Uterus (tissue), 4 donors: ENCODE measurements at places on chromosomes 7 and 10.
A peak's percentile ranks its signal among the peaks of the same experiment; 100 is the strongest.

DNA sequence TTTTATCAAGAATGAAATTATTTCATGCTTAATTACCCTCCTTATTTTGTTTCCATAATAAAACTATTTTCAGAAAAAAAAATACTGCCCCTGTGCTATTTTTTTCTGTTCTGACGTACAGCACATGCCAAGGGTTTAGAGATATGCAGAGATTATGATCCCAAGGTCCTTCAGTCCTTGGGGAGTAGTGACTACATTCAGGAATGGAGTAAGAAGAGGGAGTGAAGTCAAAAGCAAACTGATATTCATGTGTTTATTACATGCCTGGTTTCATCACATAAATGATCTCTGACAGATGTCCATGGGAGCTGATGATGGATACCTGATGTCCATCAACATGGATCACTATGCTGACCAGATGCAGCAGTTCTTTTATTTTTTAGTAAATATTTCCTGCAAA is 17.2 kb downstream of the AKAP9 start:
- H3K27me3 ChIP-seq: no peaks in the 10 kb centered on the region
- H3K4me3 ChIP-seq: no peak overlapping the region
- H3K4me1 ChIP-seq: no peaks in the 10 kb centered on the region
- H3K36me3 ChIP-seq: no peaks in the 10 kb centered on the region
- no peak for DNase-seq

GRCh38 chr7:157893535-157894044 is 556.8 kb downstream of the DNAJB6 start:
- no peaks in the 10 kb centered on the region for H3K36me3 ChIP-seq
- no peaks in the 10 kb centered on the region for H3K4me1 ChIP-seq
- no peak overlapping the region for H3K27ac ChIP-seq
- no peak overlapping the region for H3K4me3 ChIP-seq
- H3K27me3 ChIP-seq: no peaks in the 10 kb centered on the region

GRCh38 chr10:83657487-83657886 is 481.8 kb upstream of the GHITM start:
- H3K36me3 ChIP-seq: no peaks in the 10 kb centered on the region
- H3K4me3 ChIP-seq: no peak overlapping the region
- H3K4me1 ChIP-seq: no peaks in the 10 kb centered on the region
- DNase-seq: no peak
- H3K27ac ChIP-seq: no peak overlapping the region
- H3K27me3 ChIP-seq: no peaks in the 10 kb centered on the region

- H3K27me3 ChIP-seq: no peaks in the 10 kb centered on the region
- no peaks in the 10 kb centered on the region for H3K4me1 ChIP-seq
- peak overlapping the region; percentile 9 for H3K27ac ChIP-seq
These were observed 2.7 kb upstream of the FRAT2 start for GRCh38 chr10:97336942-97337831.

- H3K27me3 ChIP-seq: no peaks in the 10 kb centered on the region
- H3K4me1 ChIP-seq: no peaks in the 10 kb centered on the region
- H3K4me3 ChIP-seq: no peak overlapping the region
- no peaks in the 10 kb centered on the region for H3K36me3 ChIP-seq
- DNase-seq: no peak
- H3K27ac ChIP-seq: no peak overlapping the region
These were observed 20.5 kb upstream of the CEP41 start for GRCh38 chr7:130461272-130461671.

DNA sequence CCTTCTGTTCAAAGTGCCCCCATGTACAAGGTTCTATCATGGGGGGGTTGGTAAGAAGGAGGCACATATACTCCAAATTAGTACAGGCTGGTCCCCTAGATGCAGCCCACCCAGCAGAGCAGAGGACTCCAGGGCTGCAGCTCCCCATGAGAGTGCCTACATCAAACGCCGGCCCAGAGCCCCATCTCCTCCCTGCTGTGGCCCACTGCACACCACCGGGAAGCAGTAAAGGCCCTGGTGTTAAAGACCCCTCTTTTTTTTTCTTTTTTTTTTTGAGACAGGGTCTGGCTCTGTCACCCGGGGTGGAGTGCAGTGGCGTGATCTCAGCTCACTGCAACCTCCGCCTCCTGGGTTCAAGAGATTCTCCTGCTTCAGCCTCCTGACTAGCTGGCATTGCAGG is 47.4 kb downstream of the SH3PXD2A start:
- no peaks in the 10 kb centered on the region for H3K36me3 ChIP-seq
- no peaks in the 10 kb centered on the region for H3K4me1 ChIP-seq
- H3K27me3 ChIP-seq: no peaks in the 10 kb centered on the region
- H3K27ac ChIP-seq: no peak overlapping the region

GRCh38 chr10:515674-516073 is 173.8 kb downstream of the DIP2C start:
- no peak for DNase-seq
- H3K4me1 ChIP-seq: peaks cover 5% of the 10 kb centered on the region
- H3K4me3 ChIP-seq: no peak overlapping the region
- H3K27ac ChIP-seq: no peak overlapping the region
- H3K36me3 ChIP-seq: no peaks in the 10 kb centered on the region

DNA sequence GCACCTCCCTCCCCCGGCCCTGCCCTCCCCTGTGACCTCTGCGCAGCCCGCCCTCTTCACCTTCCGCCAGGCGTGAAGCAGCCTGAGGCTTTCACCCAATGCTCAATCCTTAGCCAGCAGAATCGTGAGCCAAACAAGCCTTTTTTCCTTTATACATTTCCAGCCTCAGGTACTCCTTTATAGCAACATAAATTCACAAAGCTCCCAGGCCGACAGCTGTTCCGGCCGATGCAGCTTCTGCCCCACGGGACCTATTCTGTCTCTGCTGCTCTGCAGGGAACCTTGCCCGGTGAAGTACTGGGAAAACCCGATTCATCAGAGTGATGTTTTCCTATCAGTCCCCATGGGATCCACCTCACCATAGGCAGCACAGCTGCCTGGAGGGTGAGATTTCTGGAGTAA is 87.4 kb downstream of the CHST15 start:
- H3K4me3 ChIP-seq: no peak overlapping the region
- H3K36me3 ChIP-seq: no peaks in the 10 kb centered on the region
- no peaks in the 10 kb centered on the region for H3K4me1 ChIP-seq
- DNase-seq: no peak
- no peaks in the 10 kb centered on the region for H3K27me3 ChIP-seq

DNA sequence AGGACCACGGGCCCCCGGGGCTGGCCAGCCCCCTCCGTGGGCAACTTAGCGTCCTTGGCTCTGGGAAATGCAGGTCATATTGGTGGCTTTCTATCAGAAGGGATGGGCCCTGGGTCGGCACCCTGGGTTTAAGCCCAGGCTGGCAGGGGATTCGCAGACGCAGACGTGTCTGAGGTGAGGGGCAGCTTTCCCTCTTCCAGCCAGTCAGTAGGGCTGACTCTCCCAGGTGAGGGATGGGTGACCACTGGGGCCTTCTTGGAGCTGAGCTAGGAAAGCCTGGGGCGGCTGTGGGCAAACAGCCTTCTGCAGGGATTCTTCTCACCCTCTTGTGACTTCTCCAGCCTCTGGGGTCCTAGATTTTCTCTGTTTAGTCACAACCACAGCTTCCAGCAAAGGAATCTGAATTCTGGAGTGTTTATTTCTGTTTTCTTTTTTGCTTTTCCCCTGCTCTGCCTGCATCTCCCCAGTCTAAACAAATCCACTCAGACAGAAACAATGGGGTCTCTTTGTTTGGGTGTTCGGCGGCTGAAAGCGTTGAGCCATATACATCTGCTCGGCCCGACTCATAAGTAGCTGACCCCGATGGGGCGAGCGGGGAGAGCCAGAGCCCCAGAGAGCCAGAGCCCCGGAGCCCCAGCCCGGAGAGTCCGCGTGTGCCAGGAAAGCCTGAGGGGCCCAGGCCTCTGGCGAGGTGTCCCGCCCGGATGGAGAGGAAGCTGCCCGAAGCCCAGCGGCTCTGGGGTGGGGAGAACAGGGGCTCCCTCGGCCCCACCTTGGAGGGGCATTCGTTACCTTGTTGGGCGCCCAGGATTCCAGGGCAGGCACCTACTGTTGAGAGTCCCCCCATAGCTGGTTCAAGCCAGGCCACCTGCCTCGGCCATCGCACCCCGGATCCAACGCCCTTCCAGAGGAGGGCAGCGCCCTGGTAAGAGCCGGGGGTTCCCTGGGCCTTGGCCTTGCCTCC is 2.0 kb downstream of the MNX1 start:
- no peaks in the 10 kb centered on the region for H3K36me3 ChIP-seq
- H3K4me1 ChIP-seq: peaks cover 27% of the 10 kb centered on the region
- H3K27ac ChIP-seq: no peak overlapping the region
- no peak for DNase-seq

GRCh38 chr7:74220229-74220628 is 10.4 kb downstream of the LAT2 start:
- no peak overlapping the region for H3K4me3 ChIP-seq
- no peaks in the 10 kb centered on the region for H3K4me1 ChIP-seq
- no peak overlapping the region for H3K27ac ChIP-seq
- no peaks in the 10 kb centered on the region for H3K27me3 ChIP-seq

DNA sequence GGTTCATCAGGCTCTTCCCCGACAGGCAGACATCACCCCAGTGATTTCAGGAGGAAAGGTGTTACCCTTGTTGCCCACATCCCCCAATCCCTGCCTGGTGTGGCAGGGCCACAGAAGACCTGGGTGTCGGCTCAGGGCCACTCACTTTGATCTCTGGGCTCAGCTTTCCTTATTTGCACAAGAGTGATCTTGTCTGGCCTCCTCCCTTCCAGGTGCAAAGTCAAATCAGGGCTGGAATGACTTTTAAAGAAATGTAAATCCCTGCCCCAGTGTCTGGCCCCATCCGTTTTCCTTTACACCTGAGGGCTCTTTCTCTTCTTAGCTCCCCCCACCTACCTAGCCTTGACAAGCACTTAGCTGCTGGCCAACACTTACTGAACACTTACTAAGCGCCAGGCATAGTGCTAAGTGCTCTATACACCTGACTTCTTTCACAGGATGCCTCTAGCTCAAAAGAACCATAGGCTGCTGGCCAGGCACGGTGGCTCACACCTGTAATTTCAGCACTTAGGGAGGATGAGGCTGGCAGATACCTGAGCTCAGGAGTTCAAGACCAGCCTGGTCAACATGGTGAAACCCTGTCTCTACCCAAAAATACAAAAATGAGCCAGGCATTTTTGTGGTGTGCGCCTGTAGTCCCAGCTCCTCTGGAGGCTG is 979 bp upstream of the NODAL start:
- no peaks in the 10 kb centered on the region for H3K36me3 ChIP-seq
- H3K4me3 ChIP-seq: no peak overlapping the region
- H3K4me1 ChIP-seq: peaks cover 17% of the 10 kb centered on the region

GRCh38 chr7:75571209-75571608 is 79.1 kb downstream of the SPDYE5 start:
- no peak overlapping the region for H3K27ac ChIP-seq
- H3K4me3 ChIP-seq: no peak overlapping the region
- no peaks in the 10 kb centered on the region for H3K27me3 ChIP-seq
- DNase-seq: no peak

GRCh38 chr7:159088016-159088865 is 56.4 kb downstream of the VIPR2 start:
- DNase-seq: no peak
- no peak overlapping the region for H3K27ac ChIP-seq
- no peaks in the 10 kb centered on the region for H3K4me1 ChIP-seq

DNA sequence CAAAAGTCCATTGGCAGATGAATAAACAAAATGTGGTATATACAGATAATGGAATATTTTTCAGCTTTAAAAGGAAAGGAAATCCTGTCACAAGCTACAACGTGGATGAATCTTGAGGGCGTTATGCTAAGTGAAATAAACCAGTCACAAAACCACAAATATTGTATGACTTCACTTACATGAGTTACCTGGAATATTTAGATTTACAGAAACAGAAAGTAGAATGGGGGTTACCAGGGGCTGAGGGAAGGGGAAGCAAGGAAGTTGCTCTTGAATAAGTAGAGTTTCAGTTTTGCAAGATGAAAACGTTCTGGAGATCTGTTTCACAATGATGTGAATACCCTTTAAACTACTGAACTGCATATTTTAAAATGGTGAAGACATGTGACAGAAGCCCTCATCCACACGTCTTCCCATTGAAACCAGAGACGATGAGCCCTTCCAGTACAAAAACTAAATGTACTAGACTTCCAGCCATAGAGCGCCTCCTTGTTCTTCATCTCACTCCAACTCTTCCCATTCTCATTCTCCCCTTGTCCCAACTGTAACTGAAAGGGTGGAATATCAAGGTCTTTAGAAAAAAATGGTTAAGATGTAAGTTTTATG is 62.4 kb downstream of the MICU1 start:
- no peak overlapping the region for H3K4me3 ChIP-seq
- DNase-seq: no peak
- H3K27me3 ChIP-seq: no peaks in the 10 kb centered on the region
- no peaks in the 10 kb centered on the region for H3K4me1 ChIP-seq

DNA sequence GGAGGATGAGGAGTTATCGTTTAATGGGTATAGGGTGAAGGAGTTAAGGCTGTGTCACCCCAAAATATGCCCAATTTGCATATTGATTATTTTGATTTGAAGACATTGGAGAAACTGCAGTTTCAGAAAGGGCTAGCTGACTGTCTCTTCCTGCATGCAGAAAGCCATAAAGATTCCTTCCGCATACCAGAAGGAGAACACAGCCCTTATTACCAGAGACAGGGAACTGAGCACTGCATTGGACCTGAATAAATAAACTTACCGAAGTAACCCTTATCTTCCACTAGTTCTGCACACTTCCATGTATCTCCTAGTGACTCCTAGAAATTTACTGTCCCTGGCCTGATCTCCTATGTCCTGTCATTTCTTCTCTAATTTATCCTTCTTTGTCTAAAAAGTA is 821.9 kb upstream of the AUTS2 start:
- H3K36me3 ChIP-seq: no peaks in the 10 kb centered on the region
- H3K27ac ChIP-seq: no peak overlapping the region
- no peaks in the 10 kb centered on the region for H3K27me3 ChIP-seq
- no peaks in the 10 kb centered on the region for H3K4me1 ChIP-seq
- no peak for DNase-seq

DNA sequence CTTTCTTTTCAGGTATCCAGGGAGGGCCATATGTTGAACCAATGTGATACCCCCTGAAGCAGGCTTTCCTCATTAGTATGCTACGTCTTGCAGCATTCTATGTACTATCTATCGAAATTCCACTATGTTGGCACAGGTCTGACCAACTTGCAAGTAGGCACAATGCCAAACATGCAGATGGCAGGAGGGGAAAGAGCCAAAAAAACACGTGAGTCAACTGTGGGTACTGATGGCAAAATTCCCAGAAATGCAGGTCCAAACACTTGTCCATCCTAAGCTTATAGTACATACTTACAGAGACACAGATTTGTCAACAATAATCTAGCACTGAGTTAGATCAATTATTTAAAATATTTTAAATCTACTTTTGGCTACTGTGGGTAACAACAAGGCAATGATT is 394.9 kb downstream of the DGKB start:
- H3K36me3 ChIP-seq: no peaks in the 10 kb centered on the region
- H3K4me3 ChIP-seq: no peak overlapping the region
- no peak overlapping the region for H3K27ac ChIP-seq

GRCh38 chr7:125084196-125084595 is 154.6 kb upstream of the POT1 start:
- no peak for DNase-seq
- no peaks in the 10 kb centered on the region for H3K4me1 ChIP-seq
- no peak overlapping the region for H3K27ac ChIP-seq
- H3K27me3 ChIP-seq: no peaks in the 10 kb centered on the region
- no peak overlapping the region for H3K4me3 ChIP-seq
